ENCODE measurements at places on chromosomes 1 and 21.

DNA sequence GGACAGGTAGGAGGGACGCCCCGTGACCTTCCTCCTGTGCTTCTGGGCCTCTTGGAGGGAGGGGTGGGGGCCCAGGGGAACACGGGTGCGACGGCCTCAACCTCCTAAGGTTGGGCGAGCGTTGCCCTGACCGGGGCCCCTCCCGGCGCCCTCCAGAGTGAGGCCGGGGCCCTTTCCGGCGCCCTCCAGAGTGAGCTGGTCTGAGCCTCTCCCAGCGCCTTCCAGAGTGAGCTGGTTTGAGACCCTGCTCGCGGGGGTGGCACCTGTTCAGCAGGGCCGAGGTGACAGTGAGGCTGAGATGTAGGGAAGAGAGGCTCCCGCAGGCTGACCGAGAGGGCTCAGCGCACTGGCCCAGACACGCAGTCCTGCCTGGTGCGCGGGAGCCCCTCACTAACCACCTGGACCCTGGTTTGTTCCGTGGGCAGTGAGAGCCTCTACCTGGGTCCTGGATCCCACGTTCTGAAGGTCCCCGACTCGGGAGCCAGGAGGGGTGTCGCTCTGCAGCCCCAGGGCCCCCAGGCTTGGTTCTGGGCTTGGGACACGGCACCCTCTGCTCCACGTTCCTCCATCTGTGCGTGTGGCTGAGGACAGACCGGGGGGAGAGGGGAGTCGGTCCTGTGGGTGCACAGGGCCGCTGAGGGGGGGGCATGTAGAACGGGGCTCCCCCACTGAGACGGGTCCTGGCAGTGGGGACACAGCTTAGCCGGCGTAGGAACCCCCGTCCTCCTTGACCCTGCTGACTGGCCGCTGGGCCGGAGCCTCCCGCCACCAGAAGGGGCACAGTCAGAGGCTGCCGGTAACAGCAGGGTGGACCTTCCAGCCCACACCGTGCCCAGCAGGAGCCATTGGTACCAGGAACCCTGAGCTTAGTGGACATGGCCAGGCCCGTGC lies 1.4 kb downstream of the COL6A1 start:
- no peak for DNase-seq

- no peak for DNase-seq
Observed at GRCh38 chr1:147283011-147283410, 40.5 kb downstream of the CHD1L start.

- no peak for DNase-seq
Observed at GRCh38 chr1:210438928-210439841, 110.5 kb downstream of the HHAT start.

DNA sequence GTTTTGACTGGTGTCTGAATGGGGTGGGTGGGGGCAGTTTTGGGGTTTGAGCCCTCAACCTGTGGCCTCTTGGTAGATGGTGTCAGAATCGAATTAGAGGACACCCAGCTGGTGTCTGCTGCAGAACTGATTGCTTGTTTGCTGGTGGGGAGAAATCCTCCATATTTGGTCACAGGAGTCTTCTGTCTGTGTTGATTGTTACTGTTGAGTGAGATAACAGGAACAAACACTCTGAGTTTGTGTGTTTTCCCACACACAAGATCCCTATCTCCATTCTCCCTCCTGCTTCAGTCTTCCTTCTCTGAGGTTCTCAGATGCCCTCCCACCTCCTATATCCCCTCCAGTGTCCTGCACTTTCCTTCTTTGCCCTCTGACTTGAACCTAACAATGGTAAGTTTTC lies 19.1 kb upstream of the CGN start:
- no peak for DNase-seq

GRCh38 chr21:41095983-41096382 lies 72.0 kb upstream of the BACE2 start:
- no peak for DNase-seq

GRCh38 chr1:76583235-76583868 lies 283.9 kb upstream of the ST6GALNAC5 start:
- DNase-seq: no peak

- DNase-seq: no peak
Observed at GRCh38 chr1:15212954-15213291, 34.1 kb upstream of the FHAD1 start.

DNA sequence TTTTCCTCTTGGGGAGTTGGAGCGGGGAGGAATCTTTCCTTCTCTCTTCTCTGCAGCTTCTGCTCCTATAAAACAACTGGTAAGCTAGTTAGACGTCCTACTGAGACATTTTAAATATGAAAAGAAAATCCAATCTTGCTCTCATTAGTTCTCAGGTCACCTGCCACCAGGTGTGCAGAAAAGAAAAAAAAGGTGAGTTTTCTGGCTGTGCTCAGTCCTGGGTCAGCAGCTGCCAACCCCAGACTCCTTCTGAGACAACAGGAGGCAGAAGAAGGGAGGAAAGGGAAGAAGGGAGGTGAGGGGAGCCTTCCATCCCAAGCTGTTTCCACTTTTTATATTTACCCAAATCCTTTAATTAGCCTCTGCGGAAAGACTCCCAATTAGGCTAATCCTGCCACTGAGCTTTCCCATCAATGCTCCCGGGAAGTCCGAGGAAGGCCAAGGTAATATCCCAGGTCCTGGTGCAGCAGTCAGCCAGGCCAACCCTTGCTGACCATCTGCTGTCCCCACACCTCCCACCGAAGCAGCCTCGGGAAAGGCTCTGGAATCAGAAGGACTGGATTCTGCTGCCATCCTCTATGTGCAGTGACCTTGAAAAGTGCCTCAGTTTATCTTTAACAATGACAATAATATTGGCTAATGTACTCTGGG lies 33.4 kb downstream of the GLIS1 start:
- DNase-seq: no peak

DNA sequence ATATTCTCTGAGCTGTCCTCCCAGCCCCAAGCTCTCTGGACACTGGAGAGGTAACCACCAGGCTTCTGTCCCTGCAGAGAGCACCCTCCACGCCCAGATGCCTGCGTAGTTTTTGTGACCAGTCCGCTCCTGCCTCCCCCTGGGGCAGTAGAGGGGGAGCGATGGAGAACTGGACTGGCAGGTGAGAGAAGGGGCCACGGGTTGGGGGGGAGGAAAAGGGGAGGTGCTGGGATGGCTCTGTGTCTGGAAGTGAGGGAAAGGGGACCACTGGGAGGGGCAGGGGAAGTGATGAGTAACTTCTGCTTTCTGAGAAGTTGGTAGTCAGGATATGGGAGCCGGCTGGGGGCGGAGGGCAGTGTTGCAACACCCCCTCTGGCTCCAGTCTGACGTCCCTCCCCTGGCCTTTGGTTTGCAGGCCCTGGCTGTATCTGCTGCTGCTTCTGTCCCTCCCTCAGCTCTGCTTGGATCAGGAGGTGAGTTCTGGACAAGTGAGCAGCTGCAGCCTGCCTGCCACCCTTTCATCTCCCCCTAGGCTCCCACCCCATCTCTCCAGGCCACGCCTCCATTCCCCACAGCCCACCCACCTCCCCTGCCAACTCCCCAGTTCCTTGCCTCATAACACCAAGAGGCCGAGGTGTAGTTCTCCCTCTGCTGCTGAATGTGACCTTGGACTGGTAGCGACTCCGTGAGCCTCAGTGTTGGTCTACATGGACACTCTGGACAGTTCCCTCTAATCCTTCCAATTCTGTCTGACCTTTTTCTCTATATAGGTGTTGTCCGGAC lies 3.1 kb downstream of the ADAMTSL4 start:
- DNase-seq: peak; percentile 81

All from small intestine (tissue), 16 donors.